ENCODE measurements at places on chromosomes 6 and 20.

GRCh38 chr6:104579310-104579863 lies 280.3 kb downstream of the HACE1 start:
- no peak for DNase-seq

DNA sequence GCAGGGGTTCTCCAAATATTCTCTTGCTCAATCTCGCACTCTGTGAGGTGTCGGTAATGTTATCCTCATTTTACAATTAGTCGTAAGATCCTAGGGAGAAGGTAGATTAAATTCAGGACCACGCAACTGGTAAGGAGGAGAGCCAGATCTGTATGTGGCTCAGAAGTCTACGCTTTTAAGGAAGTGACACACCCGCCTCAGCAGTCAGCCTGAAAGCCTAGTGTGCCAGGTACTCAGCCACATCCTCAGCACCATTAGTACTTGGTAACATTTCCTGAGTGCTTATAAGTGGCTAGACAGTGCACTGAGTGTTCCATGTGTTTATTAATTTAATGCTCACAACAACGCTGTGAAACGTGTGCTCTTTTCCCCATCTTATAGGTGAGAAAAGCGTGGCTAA lies 63.7 kb downstream of the DHX35 start:
- no peak for DNase-seq

GRCh38 chr6:168062346-168063289 lies 16.4 kb downstream of the FRMD1 start:
- no peak for DNase-seq

- DNase-seq: no peak
Observed at GRCh38 chr20:54611708-54612412, 136.5 kb downstream of the DOK5 start.

DNA sequence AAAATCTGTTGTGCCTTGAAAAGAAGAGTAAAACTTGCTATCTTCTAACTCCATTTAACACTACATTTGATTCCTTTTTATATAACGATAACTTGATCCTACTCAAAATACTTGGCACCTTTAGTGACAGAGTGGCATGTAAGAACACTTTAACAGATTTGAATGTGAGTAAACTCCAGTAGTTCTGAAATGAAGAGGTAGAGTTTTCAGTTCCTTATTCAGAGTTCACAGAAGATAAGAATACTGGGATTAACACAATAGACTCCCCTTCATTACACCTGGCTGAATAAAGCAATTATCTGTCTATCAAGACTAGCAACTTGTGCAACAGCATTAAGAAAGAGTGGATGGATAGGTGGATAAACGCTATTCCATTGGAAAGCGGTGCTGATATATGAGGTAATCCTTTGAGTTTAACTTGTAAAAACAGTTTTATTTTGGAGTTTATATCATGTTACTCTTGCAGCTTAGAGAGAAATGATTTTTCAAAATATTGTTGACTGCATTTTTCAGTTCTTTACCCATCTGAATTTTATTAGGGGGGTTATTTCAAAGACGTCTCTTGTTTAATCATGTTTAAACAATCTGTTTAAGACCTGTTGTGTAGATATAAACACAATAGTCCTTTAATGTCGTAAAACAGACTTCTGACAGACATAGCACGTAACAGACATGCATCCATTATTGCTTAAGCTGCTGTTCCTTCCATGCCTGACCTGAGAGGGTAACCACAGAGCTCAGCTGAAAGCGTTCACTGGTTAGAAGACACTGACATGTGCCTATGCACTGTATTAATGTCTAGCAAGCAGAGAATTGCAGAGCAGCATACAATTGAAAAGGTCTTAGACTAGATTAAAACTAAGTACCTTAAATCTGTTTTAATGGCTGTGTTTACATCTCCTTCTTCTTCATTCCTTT lies 102.4 kb upstream of the SUPT3H start:
- DNase-seq: no peak

GRCh38 chr6:8934318-8934717 lies 499.0 kb upstream of the SLC35B3 start:
- DNase-seq: no peak

Measured in activated T-cell treated with anti-CD3 and anti-CD28 coated beads, Interleukin-2, amount 50 U/mL, for 24 hours (primary cell).